ENCODE measurements at places on chromosomes 4 and X. TPM values are rescaled to one million over a fixed set of nuclear protein-coding genes. Genes with fewer than 3 reads are reported as not detected.

The SMR3B gene
- polyA plus RNA-seq: not detected

The CRLF2 gene
- polyA plus RNA-seq: not detected

The ARHGEF6 gene
- 12.3 TPM for polyA plus RNA-seq

The DCUN1D4 gene
- 60.8 TPM for polyA plus RNA-seq

The PPP2R2C gene
- 0.40 TPM for polyA plus RNA-seq

The DMRTC1 gene
- 0.29 TPM for polyA plus RNA-seq

The TMEM144 gene
- 5.1 TPM for polyA plus RNA-seq

The RTL9 gene
- polyA plus RNA-seq: 0.30 TPM

The HPGD gene
- polyA plus RNA-seq: 134 TPM

The CT47A1 gene
- not detected for polyA plus RNA-seq

The SLC2A9 gene
- polyA plus RNA-seq: 10.3 TPM

Measured in right renal pelvis (tissue), 4 donors.